A549 treated with ZK216348 at 1 μM for 4 hours (cell line): ENCODE measurements at places on chromosomes 16 and 17. TPM values are rescaled to one million over a fixed set of nuclear protein-coding genes. Genes with fewer than 3 reads are reported as not detected.

LPCAT2 gene
- 4.1 to 9.1 TPM (median 6.5 TPM) in 5 replicates for total RNA-seq

HCRT gene
- total RNA-seq: 0.55 TPM in 1 of 5 replicates, not detected in the others

NEUROD2 gene
- total RNA-seq: 0.18 TPM in 1 of 5 replicates, not detected in the others

TLCD3B gene
- 0.26 to 0.56 TPM (median 0.36 TPM) in 4 of 5 replicates, not detected in the other for total RNA-seq

CD300LF gene
- not detected in 5 replicates for total RNA-seq

SP6 gene
- 2.9 to 4.1 TPM (median 3.8 TPM) in 5 replicates for total RNA-seq

ZP2 gene
- total RNA-seq: not detected in 5 replicates

MRPL38 gene
- total RNA-seq: 79.6 to 127 TPM (median 121 TPM) in 5 replicates

RTN4RL1 gene
- 3.4 to 7.3 TPM (median 6.0 TPM) in 5 replicates for total RNA-seq

OTOP2 gene
- 0.06 to 0.14 TPM in 2 of 5 replicates, not detected in the others for total RNA-seq

MYL4 gene
- total RNA-seq: 0.33 TPM in 2 of 5 replicates, not detected in the others

KRTAP4-4 gene
- not detected in 5 replicates for total RNA-seq

ADAMTS18 gene
- total RNA-seq: 0.07 TPM in 1 of 5 replicates, not detected in the others

KRT13 gene
- total RNA-seq: 0.21 to 0.28 TPM in 2 of 5 replicates, not detected in the others

C16orf54 gene
- not detected in 5 replicates for total RNA-seq

RUNDC3A gene
- total RNA-seq: 0.74 to 1.3 TPM (median 0.90 TPM) in 5 replicates

MYH2 gene
- not detected in 5 replicates for total RNA-seq

EVI2B gene
- not detected in 5 replicates for total RNA-seq

PRSS33 gene
- total RNA-seq: not detected in 5 replicates

CCL13 gene
- not detected in 5 replicates for total RNA-seq

MT1A gene
- 16.3 to 25.0 TPM (median 19.6 TPM) in 5 replicates for total RNA-seq

ARHGAP23 gene
- total RNA-seq: 42.1 to 70.8 TPM (median 62.8 TPM) in 5 replicates

TLE7 gene
- total RNA-seq: not detected in 5 replicates

FOXF1 gene
- total RNA-seq: not detected in 5 replicates

ODF4 gene
- not detected in 5 replicates for total RNA-seq

MIEF2 gene
- total RNA-seq: 5.8 to 11.3 TPM (median 10.7 TPM) in 5 replicates

SLC16A6 gene
- total RNA-seq: 0.25 to 0.63 TPM (median 0.43 TPM) in 5 replicates

MT4 gene
- not detected in 5 replicates for total RNA-seq

NOTUM gene
- total RNA-seq: 0.29 to 0.66 TPM (median 0.49 TPM) in 4 of 5 replicates, not detected in the other

CDYL2 gene
- 0.19 to 1.3 TPM (median 0.54 TPM) in 5 replicates for total RNA-seq

CES4A gene
- 1.4 to 3.0 TPM (median 2.4 TPM) in 5 replicates for total RNA-seq

JPH3 gene
- 0.80 to 2.8 TPM (median 2.4 TPM) in 5 replicates for total RNA-seq
